Heart left ventricle (tissue), 16 donors: ENCODE measurements at places on chromosomes 2 and 18.

DNA sequence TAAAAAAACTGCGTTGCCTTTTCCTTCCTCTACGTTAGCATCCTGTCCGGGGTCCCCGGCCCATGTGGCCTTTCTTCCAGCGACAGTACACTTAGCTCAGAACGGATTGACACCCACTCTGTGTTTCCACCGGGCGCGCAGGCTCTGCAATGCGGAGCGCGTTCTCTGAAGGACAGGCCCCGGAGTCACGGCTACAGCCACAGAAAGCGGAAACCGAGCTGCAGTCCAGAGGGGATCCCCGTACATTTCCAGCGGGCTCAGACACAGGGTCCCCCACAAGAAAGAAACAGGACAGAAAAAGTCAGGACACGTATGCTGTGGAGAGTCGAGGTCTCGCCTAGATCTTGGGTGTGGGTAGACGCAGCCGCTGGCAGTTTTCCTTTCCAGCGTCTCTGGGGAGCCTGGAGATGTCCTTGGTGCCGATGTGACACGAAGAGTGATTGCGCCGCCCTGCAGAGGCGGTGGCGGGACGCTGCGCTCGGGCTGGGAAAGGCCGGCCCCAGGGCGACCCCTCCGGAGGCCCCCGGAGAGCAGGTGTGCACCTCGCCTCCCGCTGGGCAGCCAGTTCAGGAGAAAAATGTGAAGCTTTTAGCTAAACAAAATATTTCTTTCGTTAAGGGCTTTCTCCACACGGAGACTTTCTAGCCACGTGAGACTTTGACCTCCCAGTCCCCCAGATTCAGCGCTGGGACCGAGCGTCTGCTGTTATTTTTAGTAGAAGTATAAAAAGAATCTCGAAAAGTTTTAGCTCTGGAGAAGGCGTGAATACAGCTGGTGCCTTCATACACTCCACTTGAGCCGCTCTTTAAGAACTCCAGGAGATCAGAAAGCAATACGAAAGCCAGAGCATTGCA lies 1.3 kb upstream of the ACKR3 start:
- peak overlapping the region; percentile 61 for H3K4me3 ChIP-seq
- peaks cover 52% of the 10 kb centered on the region for H3K4me1 ChIP-seq
- H3K27me3 ChIP-seq, result no peaks in the 10 kb centered on the region
- H3K36me3 ChIP-seq, result no peaks in the 10 kb centered on the region

DNA sequence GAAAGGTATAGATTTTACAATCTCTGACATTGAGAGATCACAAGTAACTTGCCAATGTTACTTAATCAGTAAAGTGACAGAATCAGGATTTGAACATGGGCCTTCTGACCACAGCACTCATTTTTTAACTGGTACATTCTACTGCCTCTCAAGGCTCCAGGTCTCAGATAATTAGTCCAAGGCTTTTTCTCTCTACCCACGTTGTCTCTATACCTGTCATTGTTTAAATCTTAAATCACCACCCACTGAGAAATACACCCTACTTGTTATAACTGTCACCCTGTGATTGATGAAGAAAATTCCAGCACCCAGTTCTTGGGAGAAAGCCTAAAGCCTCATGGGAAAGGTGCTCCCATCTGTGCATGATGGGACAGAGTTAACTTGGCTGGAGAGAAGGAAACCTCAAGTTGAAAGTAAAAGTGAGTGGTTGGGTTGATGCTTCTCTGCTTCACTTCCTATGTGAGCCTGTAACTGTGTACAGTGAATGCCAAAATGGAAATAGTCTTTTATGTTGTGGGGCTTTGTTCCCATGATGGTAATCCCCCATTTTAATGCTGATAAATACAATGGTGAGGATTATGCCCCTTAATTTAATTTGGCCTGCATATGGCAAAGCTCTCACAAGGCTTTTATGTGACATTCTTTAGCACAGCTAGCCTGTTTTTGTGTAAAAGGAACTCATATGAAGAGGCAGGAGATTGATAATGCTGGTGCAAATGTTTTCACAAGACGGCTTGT lies 190.1 kb upstream of the SP5 start:
- no peak for DNase-seq
- no peaks in the 10 kb centered on the region for H3K36me3 ChIP-seq
- peak overlapping the region; percentile 40 for H3K27ac ChIP-seq
- peaks cover 23% of the 10 kb centered on the region for H3K4me1 ChIP-seq
- no peak overlapping the region for H3K4me3 ChIP-seq

DNA sequence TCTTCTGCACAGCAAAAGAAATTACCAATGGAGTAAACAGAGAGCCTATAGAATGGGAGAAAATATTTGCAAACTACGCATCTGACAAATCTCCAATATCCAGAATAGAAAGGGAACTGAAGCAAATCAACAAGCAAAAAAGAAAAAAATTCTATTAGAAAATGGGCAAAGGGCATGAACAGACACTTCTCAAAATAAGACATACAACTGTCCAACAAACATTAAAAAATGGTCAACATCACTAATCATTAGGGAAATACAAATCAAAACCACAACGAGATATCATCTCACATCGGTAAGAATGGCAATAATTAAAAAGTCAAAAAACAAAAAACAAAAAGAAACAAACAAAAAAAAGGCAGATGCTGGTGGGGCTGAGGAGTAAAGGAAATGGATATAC lies 356.4 kb downstream of the ADCYAP1 start:
- H3K36me3 ChIP-seq, result no peaks in the 10 kb centered on the region
- no peaks in the 10 kb centered on the region for H3K27me3 ChIP-seq
- H3K4me1 ChIP-seq, result no peaks in the 10 kb centered on the region
- DNase-seq, result no peak
- no peak overlapping the region for H3K27ac ChIP-seq

GRCh38 chr2:222582928-222583327 lies 73.0 kb downstream of the FARSB start:
- H3K36me3 ChIP-seq, result no peaks in the 10 kb centered on the region
- H3K27me3 ChIP-seq, result no peaks in the 10 kb centered on the region
- H3K27ac ChIP-seq, result no peak overlapping the region
- no peaks in the 10 kb centered on the region for H3K4me1 ChIP-seq
- no peak overlapping the region for H3K4me3 ChIP-seq
- no peak for DNase-seq

DNA sequence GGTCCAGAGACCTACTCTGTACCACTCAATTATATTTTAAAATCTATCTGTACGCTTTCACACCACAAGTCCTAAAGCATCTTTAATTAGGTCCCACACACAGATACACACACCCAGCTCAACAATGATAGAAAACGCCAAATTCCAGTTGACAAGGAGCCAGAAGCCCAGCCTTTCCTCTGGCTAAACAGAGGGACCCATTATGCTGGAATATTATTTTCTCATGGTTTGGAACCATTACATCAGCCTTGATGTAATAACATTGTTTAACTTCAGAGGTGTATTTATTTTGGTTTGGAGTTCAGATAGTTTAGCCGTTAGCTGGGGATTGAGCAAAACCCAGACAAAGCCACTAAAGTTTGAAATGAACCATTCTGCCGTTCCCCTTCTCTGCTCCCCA lies 14.0 kb upstream of the INHBB start:
- H3K4me3 ChIP-seq, result no peak overlapping the region
- no peaks in the 10 kb centered on the region for H3K36me3 ChIP-seq
- H3K27ac ChIP-seq, result no peak overlapping the region
- no peak for DNase-seq
- no peaks in the 10 kb centered on the region for H3K27me3 ChIP-seq
- H3K4me1 ChIP-seq, result no peaks in the 10 kb centered on the region

DNA sequence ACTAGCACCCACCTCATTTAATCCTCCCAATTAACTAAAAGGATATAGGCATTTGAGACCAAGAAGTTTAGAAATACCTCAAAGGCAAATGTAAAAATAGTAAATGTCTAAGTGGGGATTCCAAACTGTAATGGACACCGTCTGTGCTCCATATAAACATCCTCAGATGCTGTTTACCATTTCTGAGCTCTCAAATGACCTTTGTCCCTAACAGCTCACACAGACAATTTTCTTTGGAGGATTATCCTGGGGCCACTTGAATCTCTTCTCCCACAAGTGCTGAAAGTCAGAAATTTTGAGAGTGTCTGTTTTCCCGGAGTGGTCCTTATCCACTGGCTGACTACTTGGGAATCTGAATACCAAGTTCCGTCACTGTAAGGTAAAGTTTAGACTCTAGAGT lies 1418.9 kb downstream of the LRP1B start:
- H3K27me3 ChIP-seq, result no peaks in the 10 kb centered on the region
- no peaks in the 10 kb centered on the region for H3K36me3 ChIP-seq
- no peak overlapping the region for H3K27ac ChIP-seq
- DNase-seq, result no peak

DNA sequence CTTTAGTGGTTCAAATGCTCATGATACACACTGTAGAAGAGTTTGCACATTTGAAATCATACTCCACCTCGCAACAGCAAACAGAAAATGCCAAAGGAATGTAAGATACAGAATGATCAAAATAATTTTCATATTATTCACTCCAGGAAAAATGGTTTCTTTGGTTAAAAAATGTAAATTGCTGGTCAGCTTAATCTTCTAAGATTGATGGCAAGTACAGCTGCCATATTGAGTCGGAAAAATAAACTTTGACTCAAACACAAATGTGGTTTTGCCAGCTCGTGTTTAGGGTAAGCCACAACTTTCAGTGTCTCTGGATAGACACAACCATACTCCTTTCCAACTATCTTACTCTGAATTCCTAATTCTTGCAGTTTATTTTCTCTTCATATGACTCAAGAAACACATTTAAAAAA lies 154.9 kb upstream of the SMIM21 start:
- no peak overlapping the region for H3K4me3 ChIP-seq
- no peak for DNase-seq
- H3K27me3 ChIP-seq, result no peaks in the 10 kb centered on the region
- H3K36me3 ChIP-seq, result no peaks in the 10 kb centered on the region
- H3K4me1 ChIP-seq, result no peaks in the 10 kb centered on the region

- H3K27ac ChIP-seq, result no peak overlapping the region
- no peaks in the 10 kb centered on the region for H3K36me3 ChIP-seq
Observed at GRCh38 chr2:184304006-184304405, 294.3 kb upstream of the ZNF804A start.

GRCh38 chr2:181130686-181131085 lies 150.3 kb downstream of the UBE2E3 start:
- H3K4me3 ChIP-seq, result no peak overlapping the region
- H3K27ac ChIP-seq, result no peak overlapping the region
- no peak for DNase-seq

GRCh38 chr2:77778917-77779316 lies 256.7 kb upstream of the LRRTM4 start:
- no peak overlapping the region for H3K4me3 ChIP-seq
- no peak overlapping the region for H3K27ac ChIP-seq
- no peaks in the 10 kb centered on the region for H3K27me3 ChIP-seq

DNA sequence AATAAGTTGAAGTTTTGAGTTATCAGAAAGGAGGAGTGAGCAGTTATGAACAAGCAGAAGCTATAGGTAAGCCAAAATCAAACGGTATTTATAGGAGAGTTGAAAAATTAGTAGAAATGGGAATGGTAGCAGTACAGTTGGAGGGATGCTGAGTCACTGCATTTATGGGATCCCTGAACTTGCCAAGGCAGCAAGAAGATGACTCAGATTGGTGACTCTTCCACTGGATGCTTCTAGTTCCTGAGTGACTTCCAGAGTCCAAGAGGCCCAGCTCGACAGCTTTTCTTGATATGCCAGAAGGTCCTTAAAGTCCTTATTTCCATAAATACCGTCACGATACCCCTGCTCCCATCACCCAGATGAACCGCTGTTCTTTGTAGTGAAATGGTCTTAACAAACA lies 31.1 kb upstream of the ACTR3 start:
- no peak overlapping the region for H3K27ac ChIP-seq
- no peaks in the 10 kb centered on the region for H3K36me3 ChIP-seq
- no peak for DNase-seq
- H3K4me3 ChIP-seq, result no peak overlapping the region

- peaks cover 35% of the 10 kb centered on the region for H3K4me1 ChIP-seq
- H3K27ac ChIP-seq, result no peak overlapping the region
- DNase-seq, result no peak
- H3K36me3 ChIP-seq, result no peaks in the 10 kb centered on the region
- H3K27me3 ChIP-seq, result no peaks in the 10 kb centered on the region
Observed at GRCh38 chr2:40483549-40484243, 31.8 kb upstream of the SLC8A1 start.

DNA sequence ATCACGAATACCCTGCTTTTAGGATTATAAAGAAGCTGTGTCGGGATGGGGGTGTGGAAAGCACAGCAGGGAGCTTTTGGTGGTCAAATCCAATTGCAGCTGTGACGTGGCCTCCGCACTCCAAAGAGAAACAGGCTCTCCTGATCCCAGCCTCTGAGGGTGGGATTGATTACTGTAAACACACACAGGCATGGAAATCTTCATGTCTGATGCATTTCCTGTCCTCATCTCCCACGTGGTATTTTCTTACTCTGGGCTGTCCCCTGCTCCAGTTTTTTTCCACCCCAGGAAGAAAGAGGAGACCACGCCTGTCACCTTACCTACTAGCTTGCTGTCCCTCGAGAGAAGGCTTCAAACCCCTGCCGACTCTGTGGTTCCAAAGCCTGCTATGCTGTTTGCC lies 22.7 kb downstream of the RNF152 start:
- H3K4me3 ChIP-seq, result no peak overlapping the region
- H3K27ac ChIP-seq, result peak overlapping the region; percentile 60
- no peaks in the 10 kb centered on the region for H3K27me3 ChIP-seq
- DNase-seq, result peak; percentile 48

GRCh38 chr18:79542876-79543750 lies 136.5 kb upstream of the CTDP1 start:
- peak overlapping the region; percentile 49 for H3K27ac ChIP-seq
- no peaks in the 10 kb centered on the region for H3K27me3 ChIP-seq
- peak; percentile 64 for DNase-seq
- H3K36me3 ChIP-seq, result no peaks in the 10 kb centered on the region
- peaks cover 5% of the 10 kb centered on the region for H3K4me1 ChIP-seq
- H3K4me3 ChIP-seq, result no peak overlapping the region

- H3K27me3 ChIP-seq, result no peaks in the 10 kb centered on the region
- H3K27ac ChIP-seq, result no peak overlapping the region
- DNase-seq, result no peak
- no peak overlapping the region for H3K4me3 ChIP-seq
- no peaks in the 10 kb centered on the region for H3K4me1 ChIP-seq
Observed at GRCh38 chr18:56927786-56928185, 219.1 kb upstream of the BOD1L2 start.

GRCh38 chr2:64796926-64797325 lies 143.2 kb upstream of the SERTAD2 start:
- DNase-seq, result no peak
- H3K27me3 ChIP-seq, result peaks cover 13% of the 10 kb centered on the region
- no peaks in the 10 kb centered on the region for H3K36me3 ChIP-seq
- H3K4me1 ChIP-seq, result no peaks in the 10 kb centered on the region

- no peaks in the 10 kb centered on the region for H3K36me3 ChIP-seq
- H3K4me3 ChIP-seq, result no peak overlapping the region
- H3K27ac ChIP-seq, result no peak overlapping the region
Observed at GRCh38 chr2:210818473-210818872, 262.1 kb downstream of the CPS1 start.

GRCh38 chr2:74464406-74464805 lies 776 bp downstream of the MOGS start:
- no peaks in the 10 kb centered on the region for H3K27me3 ChIP-seq
- peaks cover 7% of the 10 kb centered on the region for H3K4me1 ChIP-seq
- H3K4me3 ChIP-seq, result peak overlapping the region; percentile 99
- H3K27ac ChIP-seq, result peak overlapping the region; percentile 90
- H3K36me3 ChIP-seq, result peaks cover 22% of the 10 kb centered on the region
- no peak for DNase-seq

- H3K4me1 ChIP-seq, result no peaks in the 10 kb centered on the region
- H3K27ac ChIP-seq, result no peak overlapping the region
- H3K36me3 ChIP-seq, result no peaks in the 10 kb centered on the region
- DNase-seq, result no peak
- no peak overlapping the region for H3K4me3 ChIP-seq
Observed at GRCh38 chr2:58268685-58269084, 27.6 kb upstream of the FANCL start.
